ENCODE measurements at places on chromosomes 4 and X.

- DNase-seq = no peak
Observed at GRCh38 chr4:77795326-77795725, 23.8 kb downstream of the CNOT6L start.

DNA sequence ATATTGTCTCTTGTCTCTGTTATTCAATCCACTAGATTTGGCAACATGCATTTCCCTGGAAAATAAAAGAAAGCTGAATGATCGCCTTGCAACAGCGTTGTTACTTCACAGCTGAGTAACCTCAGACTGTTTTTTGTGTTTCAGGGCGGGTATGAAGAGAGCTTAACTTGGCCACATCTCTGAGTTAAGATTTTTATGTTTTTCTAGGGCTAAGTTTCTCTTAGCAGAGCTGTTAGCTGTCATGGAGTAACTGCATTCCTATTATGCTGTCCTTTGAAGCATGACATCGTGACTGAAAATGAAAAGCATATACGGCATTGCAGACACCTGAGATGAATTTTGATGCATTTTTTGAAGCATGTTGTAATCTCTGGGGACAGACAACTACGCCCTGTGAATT lies 1798.9 kb downstream of the PCDH7 start:
- no peak for DNase-seq

DNA sequence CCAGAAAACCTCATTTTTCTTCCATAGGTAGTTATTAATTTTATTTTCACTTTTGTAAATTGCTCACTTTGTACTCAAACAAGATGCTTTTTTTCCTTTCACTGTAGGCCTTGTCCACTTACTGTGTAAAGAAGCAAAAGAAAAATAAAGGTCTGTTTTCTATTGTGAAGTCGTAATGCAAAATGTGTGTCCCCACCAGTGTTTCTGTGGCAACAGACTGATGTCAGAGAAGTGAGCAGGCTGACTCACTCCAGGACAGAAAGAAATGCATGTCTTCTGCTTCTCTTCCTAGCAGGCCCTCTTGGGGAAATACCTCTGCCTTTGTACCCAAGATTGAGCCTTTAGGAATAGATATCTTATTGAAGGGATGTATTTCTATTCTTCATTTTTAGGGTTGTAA lies 30.3 kb downstream of the INPP4B start:
- DNase-seq = no peak

DNA sequence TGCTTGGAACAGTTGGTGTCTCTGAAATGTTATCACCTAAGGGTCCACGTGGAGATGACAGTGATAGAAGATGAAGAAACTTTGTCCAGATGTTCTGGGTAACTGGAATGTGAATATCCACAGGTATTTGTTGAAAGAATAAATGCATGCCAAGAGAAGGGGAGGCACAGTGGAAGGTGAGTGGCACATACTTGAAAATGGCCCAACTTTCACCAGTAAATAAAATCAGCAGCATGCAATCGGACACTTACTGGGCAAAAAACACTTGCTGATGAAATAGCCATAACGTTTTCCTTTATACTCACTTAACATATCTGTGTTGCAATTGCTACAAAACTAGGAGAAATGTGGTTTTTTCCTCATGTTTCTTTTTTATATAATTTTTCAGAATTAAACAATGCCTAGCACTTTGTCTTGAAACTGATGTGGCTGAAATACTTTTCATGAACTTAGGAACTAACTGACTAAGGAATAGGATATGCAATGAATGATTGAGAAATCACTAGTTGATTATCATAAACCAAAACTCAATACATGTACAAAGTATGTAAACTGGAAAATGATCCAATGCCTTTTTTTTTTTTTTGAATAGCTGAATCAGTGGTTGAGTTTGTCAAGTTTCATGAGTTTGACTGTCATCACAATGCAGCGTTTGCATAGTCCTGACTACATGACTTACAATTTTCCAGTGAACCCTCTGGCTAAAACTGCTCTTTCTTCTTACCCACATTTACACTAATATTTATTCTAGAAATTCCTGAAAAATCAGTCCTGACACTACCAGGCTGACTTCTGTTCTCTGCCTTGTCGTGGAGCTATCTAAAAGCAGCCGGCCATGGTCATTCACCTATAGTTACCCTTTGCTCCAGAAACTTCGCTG lies 127.4 kb downstream of the CPE start:
- no peak for DNase-seq

DNA sequence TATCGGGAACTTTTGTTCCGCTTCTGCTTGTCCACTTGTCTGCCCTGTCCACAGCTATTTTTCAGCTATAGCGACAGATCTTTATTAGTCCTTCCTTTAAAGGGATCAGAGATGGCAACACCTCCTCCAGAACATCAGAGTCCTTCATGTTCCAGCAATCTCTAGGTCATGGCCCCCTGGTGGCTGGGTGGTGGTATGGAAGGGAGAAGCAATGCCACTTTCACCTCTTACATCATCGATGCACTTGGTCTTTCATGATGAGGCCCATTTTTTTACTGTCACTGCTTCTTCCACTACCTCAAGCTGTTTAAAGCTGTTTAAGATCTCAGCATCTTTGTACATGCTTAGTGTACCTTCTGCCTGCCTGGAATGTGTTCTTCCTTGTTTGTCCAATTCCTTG lies 106.7 kb downstream of the ARHGAP6 start:
- peak; percentile 10 for DNase-seq

GRCh38 chr4:25965629-25966028 lies 51.6 kb downstream of the SMIM20 start:
- DNase-seq = no peak

- DNase-seq = no peak
Observed at GRCh38 chrX:102652031-102652688, 877 bp downstream of the GPRASP1 start.

GRCh38 chr4:137946453-137947174 lies 295.5 kb downstream of the SLC7A11 start:
- no peak for DNase-seq

- no peak for DNase-seq
Observed at GRCh38 chrX:107849747-107850421, 24.2 kb downstream of the MID2 start.

DNA sequence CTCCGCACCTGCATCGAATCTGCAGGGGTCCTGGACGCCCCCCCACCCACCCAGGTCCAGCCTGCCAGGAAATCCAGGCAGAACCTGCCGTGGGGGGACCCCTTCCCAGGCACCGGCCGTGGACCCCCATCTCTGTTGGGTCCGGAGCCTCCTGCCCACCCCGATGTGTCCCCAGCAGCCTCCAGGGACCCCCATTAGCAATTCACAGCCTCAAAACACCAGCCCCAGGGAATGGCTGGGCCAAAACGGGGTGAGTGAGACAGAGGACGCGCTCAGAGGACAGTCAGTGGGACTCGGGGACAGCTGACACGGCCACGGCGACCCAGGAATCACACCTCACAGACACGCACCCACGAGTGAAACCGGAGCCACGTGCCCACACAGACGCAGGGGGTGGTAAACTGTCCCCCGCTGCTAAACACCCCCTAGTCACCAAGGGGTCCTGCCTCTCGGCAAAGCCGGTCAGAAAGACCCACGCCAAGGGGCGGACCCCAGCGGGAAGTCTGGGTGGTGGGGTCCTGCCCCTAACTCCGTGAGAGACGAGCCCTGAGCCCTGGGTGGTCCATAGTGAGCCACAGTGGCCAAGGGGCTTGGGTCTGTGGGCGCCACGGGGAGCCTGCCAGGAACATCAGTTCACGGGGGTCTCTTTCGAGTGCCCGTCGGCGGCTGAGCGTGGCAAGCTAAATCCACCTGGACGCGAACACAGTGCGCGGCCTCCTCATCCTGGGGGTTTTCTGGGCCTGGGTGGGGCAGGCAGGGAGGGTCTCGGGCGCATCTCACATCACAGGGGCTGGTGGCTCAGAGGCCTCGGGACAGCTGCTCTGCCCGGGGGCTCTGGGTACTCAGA lies 126.5 kb upstream of the NKX1-1 start:
- DNase-seq = no peak

DNA sequence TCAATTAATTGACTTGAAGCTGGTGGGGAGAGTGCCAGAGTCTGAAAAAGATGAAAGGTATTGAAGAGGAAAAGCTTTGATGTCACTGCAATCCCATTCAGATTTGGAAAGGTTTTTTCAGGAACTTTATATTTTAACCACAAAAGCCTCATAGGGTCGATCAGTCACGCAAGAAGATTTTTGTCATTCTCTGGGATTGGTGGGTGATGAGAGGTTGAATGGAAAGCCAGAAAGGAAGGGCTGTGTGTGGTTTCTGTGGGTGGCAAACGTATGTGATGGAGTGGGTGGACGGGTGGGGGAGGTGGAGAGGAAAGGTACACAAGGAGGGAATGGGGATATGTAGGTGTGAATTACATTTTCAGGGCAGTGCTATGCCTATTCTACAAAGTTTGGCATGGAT lies 173.8 kb upstream of the SCML1 start:
- no peak for DNase-seq

DNA sequence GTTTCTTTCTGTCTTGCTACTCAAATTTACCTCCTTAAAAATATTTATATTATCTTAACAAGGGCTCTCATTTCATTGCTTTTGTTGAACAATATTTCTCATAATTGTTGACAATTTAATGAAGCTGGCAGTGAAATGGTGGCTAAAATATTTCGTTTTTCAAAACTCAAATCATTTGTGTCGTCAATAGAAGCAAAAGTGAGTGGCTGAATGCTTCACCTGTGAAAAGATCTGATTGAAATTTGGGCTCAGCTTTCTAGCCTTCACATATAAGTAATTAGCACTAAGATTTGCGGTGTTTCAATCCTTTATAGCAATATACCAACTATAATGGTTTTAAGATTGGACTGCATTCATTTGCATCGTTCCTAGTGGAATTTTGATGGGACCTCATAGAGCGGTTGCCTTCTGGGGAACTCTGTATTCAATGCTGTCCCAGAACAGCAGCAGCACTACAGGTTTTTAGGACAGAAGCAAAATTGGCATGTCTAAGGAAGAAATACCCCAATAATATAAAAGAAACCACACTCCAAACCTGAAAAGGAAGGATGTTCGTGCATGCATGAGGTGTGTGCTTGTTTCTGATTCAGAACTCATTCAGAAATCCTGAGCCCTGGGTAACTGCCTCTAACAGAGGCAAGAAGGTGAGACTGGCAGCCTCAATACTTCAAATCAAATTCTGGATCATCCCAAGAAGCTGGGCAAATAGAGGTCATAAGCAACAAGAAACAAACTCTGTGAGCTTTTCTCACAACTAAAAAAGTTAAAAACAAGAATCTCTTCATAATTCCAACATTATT lies 2.5 kb downstream of the CXCL1 start:
- DNase-seq = no peak

DNA sequence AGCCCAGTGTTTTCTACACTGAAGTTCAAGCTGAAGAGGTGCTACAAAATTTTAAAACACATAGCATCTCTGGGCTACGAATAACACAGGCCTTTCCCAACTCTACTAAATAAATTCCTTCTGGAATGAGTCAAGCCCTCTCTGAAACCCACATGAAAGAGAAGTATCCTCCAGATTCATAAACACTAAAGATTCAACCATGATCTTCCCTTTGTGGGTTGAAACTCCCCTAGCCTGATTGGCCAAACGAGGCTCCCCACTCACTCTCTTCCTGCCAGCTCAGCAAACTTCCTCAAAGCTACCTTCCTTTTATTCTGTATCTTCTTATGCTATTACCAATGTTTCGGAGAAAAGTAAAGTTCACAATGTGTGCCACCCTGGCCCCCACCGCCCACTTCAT lies 95.4 kb downstream of the NKX6-1 start:
- DNase-seq = no peak

DNA sequence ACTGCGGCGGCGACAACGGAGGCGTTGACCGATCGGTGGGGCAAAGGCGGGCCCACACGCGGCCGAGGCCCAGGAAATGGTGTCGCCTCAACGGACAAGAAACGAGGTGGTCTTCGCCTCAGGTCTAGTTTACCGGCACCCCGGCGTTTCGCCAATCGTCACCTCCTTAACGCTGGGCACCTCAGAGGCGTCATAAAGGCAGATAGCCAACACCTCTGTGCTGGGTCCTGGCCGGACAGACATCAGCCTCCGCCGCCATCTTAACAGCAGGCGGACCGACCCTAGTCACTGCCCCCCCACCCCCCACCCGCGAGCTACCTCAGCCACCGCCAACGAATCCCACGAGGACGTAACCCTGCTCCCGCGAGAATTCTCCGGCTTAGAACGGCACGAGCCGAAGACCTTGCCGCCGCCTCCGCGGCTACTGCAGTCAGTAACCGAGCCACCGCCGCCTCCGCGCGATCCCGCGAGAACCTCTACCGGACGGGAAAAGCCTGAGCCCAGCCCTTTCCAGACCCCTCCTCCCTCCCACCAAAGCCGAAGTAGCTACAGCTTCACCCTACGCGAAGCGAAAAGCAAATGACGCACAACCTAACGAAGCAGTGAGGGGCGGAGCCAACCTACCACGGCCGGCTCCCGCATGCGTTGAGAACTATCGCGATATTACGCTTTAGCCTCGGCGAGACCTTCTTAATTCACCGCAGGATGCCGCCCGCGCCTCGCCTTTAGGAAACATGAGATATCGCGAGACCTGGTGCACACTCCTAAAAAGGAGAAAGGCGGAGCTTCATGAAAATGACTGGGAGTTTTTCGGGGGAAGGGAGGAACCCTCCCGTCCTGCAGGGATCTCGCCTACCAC lies 2.7 kb downstream of the HUWE1 start:
- DNase-seq = peak; percentile 92

GRCh38 chr4:25367004-25367621 lies 9.9 kb upstream of the ANAPC4 start:
- no peak for DNase-seq

DNA sequence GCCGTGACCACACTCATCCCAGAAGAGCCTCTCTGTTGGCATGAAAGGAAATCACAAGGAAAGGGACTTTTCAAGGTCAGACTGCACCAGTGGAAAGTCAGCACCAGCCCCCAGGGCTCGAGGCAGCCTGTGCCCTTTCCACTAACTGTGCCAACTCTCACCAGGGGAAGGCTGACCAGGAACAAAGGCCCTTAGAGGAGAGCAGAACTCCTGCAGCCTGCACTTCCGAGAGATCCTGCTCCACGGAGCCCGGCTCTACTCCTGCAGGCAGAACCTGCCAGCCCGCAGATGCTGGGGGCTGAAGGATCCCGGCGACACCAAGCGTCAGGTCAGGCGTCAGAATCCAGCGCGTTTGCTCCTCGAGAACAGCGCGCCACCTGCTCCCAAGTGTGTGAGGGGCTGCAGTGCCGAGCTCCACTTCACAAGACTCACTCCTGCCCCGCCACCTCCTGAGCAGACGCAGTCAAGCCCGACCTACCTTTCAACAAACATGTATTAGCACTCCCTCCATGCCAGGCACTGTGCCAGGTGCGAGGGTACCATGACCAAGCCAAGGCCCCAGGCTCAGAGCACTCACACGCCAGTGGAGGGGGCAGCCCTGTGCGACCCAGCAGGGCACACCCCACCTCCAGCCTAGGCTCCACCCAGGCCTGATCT lies 13.6 kb upstream of the HELT start:
- DNase-seq = no peak

- DNase-seq = no peak
Observed at GRCh38 chrX:118764122-118764521, 36.7 kb downstream of the IL13RA1 start.

DNA sequence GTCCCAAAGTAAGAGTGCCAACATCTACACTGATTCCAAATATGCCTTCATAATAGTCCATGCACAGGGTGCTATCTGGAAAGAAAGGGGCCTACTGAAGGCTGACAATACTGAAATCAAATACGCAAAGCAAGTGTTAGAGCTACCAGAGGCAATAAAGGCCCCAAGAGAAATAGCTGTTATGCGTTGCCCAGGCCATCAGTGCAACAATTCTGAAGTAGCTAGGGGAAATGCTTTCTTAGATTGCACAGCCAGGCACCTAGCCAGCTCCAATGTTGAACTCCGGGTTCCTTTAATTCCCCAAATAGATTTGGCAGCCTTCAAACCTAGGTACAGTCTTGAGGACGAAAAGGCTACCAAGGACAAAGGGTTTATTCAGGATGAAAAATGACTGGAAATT lies 17.4 kb upstream of the PAPSS1 start:
- no peak for DNase-seq
